Progenitor cell of endocrine pancreas (in vitro differentiated cells): ENCODE measurements at places on chromosomes 4 and X.
A peak's percentile ranks its signal among the peaks of the same experiment; 100 is the strongest.

DNA sequence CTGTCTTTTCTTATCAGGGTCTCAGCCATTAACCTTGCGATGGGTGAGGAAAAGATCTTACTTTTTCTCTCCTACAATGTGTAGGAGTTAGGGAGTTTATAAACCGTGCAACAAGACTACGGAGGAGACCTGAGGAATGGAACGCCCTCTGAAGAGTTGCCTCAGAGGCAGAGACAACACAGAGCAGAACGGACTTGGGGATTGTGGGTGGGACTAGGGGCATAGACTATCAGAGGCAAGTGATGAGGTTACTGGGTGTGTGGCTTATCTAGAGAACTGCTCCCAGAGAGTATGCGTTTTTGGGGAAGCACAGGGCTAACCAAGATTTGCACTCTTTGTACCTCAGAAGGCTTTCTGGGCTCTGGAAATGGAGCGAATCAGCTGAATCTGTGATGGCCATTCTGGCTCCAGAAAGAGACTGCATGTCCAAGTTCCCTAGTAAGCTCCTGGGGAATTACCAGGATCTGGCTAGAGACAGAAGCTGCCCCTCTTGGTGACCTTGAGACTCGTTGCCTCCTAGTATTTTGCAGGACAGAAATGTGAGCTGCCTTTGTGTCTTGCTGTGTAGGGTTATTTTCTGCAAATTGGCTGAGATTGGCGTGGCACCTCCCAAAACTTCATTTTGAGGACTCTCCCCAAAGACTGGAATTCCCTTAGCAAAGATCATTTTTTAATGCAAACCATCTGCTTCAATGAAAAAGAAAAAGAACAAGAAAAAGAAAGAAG, 118.9 kb downstream of the ARSF start:
- no peak for DNase-seq

DNA sequence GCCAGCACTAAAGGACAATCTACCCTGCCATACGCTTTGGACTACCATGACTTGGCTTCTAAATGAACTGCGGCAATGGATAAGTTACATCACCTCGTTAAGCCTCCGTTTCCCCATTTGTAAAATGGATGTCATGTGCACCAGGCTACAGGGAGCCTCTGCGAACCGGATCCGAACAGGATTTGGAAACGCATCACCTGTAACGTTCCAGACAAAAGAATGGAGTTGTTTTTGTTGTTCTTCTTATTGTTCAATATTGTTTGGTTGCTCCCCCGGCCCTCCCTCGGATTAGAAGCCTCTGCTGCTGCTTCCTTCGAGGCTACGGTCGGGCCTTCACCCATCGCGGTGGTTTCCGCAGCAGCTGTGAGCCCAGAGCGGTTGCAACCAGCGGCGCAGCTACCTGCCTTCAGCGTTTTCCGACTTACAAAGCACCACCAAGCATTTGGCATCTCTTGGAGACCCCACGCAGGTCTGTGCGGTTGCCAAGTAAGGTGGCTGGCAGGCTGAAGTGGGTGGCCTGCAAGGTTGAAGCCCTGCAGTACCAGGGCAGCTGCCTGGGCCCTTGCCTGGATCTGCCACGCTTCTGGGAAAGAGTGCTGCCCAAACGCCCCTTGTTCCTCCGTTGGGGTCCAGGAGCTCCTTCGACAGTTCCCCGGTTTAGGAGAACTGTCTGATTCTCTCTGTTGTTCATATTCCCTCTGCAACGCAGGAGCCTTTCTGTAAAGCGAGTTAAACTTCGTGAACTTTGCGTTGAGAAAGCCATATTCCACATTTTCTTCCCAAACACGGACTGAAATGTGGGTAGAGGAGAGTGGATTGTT, 7.1 kb downstream of the NKX3-2 start:
- no peak for DNase-seq

DNA sequence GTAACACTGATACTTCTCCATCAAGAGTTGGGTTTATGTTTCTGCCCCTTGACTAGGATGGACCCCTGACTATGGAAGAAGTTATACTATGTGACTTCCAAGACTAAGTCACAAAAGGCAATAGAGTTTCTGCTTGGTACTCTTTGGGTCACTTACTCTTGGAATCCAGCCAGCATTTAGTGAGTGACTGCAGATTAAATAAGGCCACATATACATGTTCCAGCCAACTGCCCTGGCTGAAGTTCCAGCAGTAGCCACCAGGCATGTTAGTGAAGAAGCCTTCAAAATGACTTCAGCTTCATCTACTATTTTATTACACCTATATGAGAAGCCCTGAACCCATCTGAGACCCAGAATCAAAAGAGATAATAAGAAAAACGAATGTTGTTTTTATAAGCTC, 524.0 kb downstream of the DMD start:
- no peak for DNase-seq

GRCh38 chr4:17385403-17385802, 126.5 kb downstream of the QDPR start:
- no peak for DNase-seq

DNA sequence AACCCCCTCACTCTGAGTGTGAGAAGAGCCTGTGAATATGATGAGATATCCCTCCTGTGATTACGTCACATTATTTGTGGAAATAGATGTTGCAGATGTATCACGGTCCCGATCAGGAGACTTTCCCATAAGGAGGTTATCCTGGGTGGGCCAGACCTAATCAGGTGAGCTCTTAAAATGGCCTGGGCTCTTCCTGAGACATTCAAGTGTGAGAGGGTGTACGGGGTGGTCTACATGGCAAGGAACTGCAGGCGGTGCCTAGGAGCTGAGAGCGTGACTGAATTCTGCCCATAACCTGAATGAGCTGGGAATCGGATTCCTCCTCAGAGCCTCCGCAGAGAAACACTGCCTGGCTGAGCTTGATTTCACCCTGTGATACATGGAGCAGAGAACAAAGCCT, 12.9 kb upstream of the CENPVL1 start:
- DNase-seq: no peak

DNA sequence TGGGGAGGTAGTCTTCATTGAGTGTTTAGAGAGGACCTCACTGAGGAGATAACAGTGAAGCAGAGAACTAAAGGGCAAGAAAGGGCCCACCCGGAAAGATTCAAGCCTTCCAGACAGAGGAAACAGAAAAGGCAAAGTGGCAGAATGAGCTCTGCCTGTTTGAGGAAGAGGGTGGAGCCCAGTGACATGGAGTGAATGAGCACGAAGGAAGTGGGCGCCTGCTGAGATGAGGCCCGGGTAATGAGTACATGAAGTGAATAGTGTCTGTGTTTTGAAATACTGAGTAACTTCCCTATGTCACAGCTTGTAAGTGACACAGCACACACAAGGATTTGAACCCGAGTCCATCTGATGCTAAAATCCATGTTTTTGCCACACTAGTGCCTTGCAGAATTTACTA, 32.5 kb upstream of the TLR2 start:
- DNase-seq: no peak

GRCh38 chrX:111270339-111270738, at the start of gene CAPN6:
Gene CAPN6 (minus strand): TSS chrX:111270483. CDS start chrX:111263936, 6,547 bp downstream.
- DNase-seq: peak; percentile 39

DNA sequence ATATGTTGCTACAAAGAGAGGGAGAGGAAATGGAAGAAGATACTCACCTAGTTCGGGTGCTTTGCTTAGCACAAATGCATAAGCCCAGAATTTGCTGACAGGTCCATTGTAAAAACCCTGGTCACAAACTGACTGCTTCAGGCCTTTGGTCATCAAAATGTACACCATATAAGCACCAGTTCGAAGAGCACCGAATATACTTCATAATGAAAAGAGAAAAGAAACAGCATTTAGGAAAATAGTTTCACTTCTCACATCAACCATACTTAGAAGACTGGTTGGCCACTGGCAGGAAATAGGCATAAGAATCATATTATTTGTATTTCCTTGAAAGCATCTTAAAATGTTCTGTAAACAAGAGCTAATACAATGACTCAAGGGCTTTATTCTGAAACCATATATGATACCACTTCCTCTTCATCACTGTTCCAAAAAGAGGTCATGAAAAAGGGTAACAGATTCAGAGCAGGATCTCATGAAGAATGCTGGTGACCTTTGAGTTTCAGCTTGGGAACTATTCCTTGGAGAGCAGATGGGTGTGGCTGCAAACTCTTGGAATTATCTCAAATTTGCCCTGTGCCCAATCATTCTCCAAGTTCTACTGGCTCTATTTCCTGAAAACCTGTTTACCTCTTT, 138.7 kb downstream of the ELOVL6 start:
- no peak for DNase-seq

DNA sequence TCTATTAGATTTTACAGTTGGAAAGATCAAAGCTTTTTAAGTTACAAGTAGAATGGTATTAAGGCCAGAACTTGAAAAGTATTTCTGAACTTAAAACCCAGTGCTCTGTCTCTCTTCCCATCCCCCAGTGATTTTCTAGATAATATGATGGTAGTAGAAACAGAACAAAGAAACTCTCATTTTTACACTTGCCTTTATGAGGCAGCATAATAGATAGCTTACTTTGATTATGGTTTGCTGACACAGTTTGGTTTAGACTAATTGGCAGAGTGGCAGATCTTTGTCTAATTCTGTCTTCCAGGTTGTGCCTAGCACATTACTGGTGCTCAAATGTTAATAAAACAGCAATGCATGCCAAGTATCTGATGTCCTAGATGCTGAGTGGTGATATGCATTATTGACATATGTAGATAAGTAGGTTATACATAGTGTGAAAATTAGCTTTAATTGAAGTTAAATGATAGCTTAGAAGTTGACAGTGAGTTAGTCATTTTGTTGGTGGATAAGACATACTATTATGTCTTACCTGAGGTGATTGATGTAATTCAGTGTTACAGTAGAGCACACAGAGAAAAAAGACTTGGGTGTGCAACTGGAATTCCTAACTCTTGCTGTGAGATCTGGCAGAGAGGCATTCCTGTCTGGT, 4.3 kb upstream of the RAPGEF2 start:
- DNase-seq: no peak

DNA sequence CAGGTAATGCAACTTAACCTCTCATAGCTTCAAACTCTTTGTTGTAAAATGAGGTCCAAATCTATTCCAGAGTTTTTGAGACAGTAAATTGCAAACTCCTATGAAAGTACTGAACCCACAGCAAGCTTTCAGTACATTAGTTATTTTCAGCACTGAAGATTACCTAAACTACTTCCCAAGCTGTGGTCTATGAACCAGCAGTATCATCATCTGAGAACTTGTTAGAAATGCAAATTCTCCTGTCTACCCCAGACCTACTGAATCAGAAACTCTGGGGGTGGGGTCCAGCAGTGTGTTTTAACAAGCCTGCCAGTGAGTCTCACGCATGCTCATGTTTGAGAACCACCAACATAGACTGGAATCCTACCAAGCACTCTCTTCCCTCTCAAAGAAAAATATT, 5.7 kb upstream of the CASP6 start:
- no peak for DNase-seq

GRCh38 chr4:69484011-69484410, 11.7 kb downstream of the UGT2B4 start:
- DNase-seq: no peak

DNA sequence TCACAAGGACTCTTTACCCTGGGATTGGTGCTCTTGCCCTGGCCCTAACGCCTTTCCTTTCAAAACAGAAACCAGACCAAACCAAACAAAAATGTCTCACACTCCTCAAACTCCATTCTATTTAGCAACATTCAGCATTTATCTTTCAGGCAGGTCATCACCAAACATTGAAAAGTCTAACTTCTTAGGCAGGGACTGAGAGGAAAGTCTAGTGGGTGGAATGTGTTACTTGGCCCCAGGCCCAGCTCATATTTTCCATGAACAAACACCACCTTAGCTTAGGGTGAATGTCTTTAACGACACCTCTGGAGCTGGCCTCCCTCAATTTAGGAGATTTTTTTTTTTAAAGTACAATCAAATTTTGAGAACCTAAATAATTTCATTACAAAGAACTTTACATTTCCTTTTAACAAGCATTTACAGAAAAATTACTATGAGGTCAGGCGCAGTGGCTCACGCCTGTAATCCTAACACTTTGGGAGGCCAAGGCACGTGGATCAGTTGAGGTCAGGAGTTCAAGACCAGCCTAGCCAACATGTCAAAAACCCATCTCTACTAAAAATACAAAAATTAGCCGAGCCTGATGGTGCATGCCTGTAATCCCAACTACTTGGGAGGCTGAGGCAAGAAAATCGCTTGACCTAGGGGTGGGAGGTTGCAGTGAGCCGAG, 10.2 kb upstream of the N4BP2 start:
- no peak for DNase-seq

- DNase-seq: no peak
These were observed 364.0 kb upstream of the EPHA5 start for GRCh38 chr4:66034262-66034661.

DNA sequence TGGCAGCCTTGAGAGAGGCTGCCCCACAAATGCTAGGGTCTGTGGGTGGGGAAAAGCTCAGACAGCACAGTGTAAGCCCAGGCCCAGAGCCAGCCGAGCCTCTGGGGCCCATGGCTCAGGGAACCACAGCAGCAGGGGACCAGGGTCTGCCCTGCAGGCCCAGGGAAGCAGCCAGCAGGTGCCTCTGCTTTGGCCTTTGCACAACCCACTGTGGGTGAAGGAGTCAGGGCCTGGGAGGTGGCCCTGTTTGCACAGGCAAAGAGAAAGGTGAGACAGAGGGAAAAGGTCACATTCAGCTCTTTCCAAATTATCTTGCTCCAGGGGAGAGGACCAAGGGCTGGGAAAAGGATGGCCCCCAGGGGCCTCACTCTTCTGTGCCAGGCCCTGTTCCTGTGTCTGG, 8.7 kb downstream of the PNMA6F start:
- no peak for DNase-seq

GRCh38 chr4:156557920-156558319, 413.7 kb downstream of the PDGFC start:
- DNase-seq: no peak

GRCh38 chrX:3712051-3712869, 1.2 kb downstream of the PRKX start:
- DNase-seq: peak; percentile 18

- no peak for DNase-seq
These were observed 472.3 kb downstream of the PDHA2 start for GRCh38 chr4:96312046-96312685.

GRCh38 chr4:78244705-78245485, 187.8 kb downstream of the FRAS1 start:
- no peak for DNase-seq

DNA sequence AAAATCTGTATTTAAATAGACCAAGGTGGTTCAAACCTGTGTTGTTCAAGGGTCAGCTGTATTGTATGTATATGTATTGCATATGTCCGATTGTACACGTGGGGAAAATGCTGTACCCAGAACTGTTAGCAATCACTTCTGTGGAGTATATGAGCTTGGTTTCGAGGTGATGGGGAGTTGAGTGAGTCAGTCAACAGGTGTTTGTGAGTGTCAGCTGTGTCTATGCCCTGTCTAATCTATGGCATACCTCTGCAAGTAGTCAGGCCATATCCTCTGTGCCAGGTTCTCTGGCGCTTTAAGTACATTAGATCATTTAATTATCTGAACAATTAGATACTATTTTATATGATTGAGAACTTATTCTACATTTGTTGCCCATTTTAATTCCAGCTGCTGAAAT, 7.4 kb downstream of the ZRSR2 start:
- DNase-seq: no peak

DNA sequence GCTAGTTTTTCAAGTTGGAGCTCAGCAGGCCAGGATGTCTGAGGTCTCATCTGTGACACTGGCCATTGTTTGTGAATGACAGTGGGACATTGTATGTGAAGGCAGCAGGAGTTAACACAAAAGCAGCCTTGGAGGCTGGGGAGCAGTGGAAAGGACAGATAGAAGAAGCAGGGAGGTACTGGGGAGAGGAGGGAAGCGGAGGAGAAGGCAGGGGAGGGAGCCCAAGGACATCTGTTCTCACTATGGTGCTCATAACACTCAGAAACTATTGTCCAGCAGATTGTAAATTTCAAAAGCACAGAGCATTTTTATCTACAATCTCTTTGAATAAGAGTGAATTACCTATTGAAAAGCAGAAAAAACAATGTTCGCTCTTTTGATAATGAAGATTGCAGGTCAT, 253.6 kb upstream of the DIPK2B start:
- no peak for DNase-seq
